ENCODE measurements at places on chromosomes 16 and 17.

- DNase-seq, result no peak
Measured at GRCh38 chr17:28827672-28828071, 14.9 kb downstream of the FAM222B start.

GRCh38 chr17:76735586-76736348, 1.4 kb downstream of the SRSF2 start:
- DNase-seq, result no peak

DNA sequence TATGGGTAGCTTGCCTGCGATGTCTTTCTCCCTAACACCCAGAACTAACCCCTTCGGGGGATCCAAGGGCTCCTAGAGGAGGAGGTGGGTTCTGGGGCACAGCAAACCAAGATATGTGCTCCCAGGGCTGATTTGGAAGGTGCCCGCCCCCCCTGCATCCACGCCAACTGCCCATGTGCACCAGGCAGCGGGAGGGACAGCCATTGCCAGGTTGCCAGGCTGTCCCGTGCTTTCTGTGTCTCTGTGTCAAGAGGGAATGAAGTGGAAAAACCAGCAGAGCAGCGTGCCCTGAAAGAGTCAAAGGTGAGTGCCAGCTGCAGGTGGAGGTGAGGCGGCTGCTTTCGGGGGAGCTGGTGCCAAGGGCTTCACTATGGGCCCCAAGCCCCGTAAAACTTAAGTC, 6.4 kb downstream of the TEKT5 start:
- DNase-seq, result no peak

DNA sequence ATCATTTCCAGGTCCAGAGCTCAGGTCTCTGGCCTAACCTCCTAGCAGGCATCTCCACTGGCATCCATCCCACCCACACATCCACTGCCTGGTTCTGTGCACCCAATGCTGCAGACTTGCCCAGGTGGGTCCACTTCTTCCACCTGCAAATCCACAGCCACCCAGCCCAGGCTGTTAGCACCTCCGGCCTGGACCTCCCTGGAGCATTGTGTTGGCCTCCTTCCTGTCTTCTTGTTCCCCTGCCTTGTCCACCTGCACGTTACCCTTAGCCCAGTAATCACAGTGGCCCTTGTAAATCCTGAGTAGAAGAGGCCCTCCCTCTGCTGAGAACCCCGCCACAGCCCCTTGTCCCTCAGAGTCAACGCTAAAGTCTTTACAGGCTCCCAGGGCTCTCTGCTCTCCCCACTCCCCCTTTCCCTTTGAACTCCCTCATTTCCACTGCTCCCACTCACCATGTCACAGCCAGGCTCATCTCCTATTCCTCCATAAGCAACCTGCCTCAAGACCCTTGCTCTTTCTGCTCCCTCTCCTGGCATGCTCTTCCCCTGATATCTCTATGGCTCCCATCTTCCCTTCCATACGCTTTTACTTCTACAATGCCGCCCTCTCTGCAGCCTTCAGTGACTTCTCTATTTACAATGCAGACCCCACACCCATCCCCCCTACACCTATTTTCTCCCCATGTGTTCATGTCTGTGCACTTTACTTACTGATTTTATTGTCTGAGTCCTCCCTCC, 288.8 kb downstream of the FOXL1 start:
- no peak for DNase-seq

GRCh38 chr16:23929856-23930255, 94.1 kb downstream of the PRKCB start:
- DNase-seq, result no peak

GRCh38 chr17:67506966-67507365, 129.9 kb downstream of the PITPNC1 start:
- no peak for DNase-seq

DNA sequence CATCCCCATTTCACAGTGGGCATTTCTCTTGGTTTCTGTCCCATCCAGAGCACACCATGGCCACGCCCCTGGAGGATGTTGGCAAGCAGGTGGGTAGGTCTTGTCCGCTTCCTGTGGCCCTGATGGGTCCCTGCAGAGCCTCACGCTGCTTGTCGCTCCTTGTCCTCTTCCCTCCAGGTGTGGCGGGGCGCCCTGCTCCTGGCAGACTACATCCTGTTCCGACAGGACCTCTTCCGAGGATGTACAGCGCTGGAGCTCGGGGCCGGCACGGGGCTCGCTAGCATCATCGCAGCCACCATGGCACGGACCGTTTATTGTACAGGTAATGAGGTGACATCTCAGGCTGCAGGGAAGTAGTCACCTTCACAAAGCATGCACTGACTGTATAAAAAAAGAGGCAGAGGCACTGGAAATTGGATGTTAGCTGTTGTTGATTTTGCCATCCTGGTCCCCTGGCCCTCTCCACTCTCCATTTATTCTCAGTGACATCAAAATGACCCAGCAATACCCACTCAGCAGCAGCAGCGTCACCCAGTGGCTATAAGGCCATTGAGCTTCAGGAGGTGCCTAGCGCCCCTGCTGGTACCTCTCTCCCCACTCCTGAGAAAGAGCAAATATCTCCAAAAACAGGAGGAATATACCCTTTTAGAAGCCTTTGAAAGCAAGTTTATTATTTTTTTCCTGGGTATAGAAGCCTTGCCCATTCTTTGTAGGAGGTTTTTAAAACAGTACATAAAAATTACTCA, 13.7 kb downstream of the METTL22 start:
- no peak for DNase-seq

DNA sequence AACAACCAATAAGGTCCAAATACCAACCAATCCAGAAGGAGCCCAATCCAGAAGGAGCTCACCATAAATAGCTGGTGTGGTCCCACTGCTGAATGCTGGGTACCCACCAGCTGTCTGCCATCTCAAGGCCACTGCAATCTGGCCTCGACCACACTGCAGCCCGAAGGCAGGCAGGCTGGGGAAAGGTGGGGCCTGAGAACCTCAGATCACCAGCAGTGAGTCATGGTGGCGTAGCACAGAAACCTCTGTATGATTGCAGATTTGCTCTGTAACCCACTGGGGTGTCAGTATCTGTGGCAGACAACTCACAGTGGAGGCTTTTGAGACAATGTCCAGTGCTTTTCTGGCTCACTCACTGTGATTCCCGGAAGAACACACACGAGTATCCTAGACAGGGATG, 14.7 kb upstream of the CMTR2 start:
- DNase-seq, result no peak

GRCh38 chr17:40071313-40072039, 8.7 kb downstream of the THRA start:
- DNase-seq, result no peak

- peak; percentile 37 for DNase-seq
Measured at GRCh38 chr16:66605177-66605978, 874 bp downstream of the CMTM3 start.

GRCh38 chr16:828891-829290, 28.4 kb upstream of the GNG13 start:
- DNase-seq, result no peak

DNA sequence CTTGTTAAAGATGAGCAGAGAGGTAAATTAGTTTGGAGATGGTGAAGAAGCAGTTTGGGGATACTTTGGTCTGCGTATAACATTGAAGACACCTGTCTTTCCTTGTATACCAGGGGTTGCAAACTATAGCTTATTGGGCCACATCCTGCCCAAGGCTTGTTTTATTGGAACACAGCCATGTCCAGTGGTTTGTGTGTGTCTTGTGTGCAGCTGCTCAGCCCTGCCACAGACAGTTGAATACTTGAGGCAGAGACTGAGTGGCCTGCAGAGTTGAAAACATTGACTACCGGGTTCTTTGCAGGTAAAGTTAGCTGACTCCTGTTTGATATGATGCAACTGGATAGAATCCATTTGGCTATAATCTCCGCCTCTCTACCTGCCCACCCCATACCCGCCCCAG, 224.4 kb downstream of the PRKCA start:
- no peak for DNase-seq

DNA sequence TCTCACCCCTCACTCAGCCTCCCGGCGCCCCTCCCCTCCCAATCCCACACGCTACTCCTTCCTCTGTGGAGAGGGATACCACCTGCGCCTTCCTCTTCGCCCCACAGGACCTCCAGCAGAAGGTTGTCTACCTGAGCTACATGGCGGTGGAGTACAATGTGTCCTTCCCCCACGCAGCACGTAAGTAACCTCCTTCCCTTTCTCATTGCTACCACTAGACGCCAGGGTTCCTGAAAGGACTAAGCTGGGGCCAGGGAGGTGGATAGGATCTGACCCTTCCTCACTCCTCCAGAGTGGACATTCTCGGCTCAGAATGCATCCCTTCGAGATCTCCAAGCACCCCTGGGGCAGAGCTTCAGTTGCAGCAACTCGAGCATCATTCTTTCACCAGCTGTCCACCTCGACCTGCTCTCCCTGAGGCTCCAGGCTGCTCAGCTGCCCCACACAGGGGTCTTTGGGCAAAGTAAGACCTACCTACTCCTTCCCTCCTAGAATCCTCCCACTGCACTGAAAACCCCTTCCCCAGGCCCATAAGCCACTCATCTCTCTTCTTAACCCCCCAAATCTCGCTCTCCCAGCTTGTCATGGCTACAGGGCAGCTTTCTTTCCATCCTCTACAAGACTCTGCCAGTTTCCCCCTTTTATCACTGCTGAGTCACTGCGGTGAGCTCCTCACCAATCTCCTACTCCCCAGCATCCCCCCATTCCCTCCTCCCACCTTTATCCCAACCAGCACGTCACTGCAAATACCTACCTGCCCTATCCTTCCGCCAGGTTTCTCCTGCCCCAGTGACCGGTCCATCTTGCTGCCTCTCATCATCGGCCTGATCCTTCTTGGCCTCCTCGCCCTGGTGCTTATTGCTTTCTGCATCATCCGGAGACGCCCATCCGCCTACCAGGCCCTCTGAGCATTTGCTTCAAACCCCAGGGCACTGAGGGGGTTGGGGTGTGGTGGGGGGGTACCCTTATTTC, 1.5 kb downstream of the CD68 start:
- no peak for DNase-seq

- DNase-seq, result no peak
Measured at GRCh38 chr17:42843358-42843934, 934 bp upstream of the AOC2 start.

GRCh38 chr17:44093231-44093900, 22.8 kb downstream of the G6PC3 start:
- DNase-seq, result no peak

DNA sequence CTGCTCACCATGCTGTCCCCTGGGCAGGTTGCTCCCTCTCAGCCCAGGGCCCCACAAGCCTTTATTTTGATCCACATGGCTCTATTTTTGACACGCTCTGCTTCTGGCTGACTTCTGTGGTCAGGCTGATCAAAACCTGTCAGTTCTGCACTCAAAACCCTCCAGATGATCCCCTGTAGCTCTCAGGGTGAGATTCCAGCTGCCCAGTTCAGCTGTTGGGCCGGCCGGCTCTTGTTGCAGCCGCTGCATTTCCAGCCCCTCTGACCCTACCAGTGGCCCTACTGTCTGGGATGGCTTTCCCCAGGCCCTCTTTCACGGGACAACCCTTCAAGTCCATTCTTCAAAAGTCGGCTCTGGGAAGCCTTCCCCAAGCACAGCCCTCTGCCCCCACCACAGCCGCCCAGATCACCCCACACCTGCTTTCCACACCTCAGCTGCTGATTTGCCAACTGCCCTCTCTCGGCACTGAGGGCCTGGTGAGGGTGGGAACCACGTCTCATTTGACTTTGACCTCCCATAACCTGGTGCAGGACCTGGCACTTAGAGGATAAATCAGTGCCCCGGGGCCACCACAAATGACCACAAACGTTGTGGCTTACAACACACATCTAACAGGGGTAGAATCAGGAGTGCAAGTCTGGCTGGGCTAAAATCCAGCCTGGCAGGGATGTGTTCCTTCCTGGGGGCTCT, 16.3 kb upstream of the CACNG4 start:
- DNase-seq, result no peak

- no peak for DNase-seq
Measured at GRCh38 chr16:734981-735881, 5.6 kb downstream of the CIAO3 start.

- no peak for DNase-seq
Measured at GRCh38 chr16:9791556-9791955, 390.7 kb downstream of the GRIN2A start.

DNA sequence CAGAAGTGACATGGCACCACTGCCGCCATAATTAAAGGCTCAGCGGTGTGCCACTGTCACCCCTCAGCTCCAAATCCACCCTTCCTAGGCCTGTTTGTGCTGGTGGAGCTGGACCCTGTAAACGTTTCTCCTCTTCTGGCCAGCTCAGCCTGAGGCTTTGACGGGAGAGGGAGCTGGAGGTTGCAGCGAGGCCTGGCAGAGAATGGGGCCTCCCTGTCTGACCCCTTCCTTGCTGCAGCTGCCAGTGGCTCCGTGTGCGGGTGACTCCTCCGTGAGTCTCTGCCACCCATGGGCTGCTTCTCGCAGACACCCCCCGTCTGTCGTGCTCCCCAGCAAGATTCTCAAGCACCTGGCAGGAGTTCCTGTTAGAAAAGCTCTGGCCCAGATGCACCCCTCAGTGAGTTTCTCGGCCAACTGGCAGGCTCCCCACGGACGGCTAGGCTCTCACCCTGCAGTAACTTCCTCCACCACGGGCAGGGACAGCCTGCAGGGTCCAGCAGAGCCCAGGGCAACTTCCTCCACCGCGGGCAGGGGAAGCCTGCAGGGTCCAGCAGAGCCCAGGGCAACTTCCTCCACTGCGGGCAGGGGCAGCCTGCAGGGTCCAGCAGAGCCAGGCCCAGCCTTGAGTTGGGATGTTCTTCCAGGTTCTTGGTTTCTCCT, 4.7 kb upstream of the CHMP6 start:
- no peak for DNase-seq

DNA sequence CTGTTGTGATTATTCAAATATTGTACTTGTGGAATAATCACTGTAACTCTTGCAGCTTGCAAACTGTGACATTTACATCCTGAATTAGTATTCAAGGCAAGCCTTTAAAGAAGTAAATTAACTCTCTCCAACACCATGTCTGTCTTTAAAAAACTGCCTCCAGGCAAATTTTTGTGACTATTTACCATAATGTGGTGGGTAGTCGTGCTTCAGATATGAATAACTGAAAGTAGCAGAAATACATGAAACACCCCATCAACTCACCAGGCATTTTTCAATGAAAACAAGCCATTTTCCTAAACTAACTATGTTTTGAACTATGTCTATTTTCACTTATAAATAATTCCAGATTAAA, 217.4 kb upstream of the PSMD7 start:
- DNase-seq, result no peak

GRCh38 chr16:56268799-56269198, 77.5 kb downstream of the GNAO1 start:
- DNase-seq, result no peak

DNA sequence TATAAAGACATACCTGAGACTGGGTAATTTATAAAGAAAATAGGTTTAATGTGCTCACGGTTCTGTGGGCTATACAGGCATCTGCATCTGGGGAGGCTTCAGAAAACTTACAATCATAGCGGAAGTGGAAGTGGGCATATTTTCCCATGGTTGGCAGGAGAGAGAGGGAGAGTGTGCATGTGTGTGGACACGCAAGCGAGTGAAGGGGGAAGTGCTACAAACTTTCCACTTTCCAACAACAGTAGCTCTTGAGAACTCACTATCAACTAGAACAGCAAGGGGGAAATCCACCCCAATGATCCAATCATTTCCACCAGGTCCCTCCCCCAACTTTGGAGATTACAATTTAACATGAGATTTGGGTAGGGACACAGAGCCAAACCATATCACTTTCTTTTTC, 11.1 kb downstream of the TAOK1 start:
- DNase-seq, result no peak

- DNase-seq, result no peak
Measured at GRCh38 chr16:49890876-49891275, 35.0 kb upstream of the ZNF423 start.

Data from T-helper 9 cell (primary cell).